ENCODE measurements at places on chromosomes 16 and 17.

- DNase-seq, result no peak
Observed at GRCh38 chr17:43953746-43954145, at the start of gene PYY. Gene PYY (minus strand): TSS chr17:43953940. CDS start chr17:43953483, 457 bp downstream.

DNA sequence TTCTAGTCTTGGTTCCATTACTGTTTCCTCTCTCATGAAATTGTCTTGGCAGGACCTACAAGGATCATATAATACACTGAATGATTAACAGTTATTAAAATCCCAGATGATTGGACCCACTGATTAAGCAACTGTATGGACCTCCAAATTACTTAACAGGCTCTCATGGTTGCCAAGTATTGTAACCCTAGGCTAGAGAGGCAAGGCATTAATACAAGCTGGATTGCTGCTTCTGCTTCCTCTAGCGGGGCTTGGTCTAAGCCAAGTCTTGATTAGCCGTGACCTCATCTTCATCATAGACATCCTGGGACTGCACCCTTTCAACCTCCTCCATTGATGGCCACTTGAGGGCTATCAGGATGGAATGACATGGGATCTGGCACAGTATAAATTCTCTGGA lies 46.9 kb downstream of the SYCE1L start:
- no peak for DNase-seq

DNA sequence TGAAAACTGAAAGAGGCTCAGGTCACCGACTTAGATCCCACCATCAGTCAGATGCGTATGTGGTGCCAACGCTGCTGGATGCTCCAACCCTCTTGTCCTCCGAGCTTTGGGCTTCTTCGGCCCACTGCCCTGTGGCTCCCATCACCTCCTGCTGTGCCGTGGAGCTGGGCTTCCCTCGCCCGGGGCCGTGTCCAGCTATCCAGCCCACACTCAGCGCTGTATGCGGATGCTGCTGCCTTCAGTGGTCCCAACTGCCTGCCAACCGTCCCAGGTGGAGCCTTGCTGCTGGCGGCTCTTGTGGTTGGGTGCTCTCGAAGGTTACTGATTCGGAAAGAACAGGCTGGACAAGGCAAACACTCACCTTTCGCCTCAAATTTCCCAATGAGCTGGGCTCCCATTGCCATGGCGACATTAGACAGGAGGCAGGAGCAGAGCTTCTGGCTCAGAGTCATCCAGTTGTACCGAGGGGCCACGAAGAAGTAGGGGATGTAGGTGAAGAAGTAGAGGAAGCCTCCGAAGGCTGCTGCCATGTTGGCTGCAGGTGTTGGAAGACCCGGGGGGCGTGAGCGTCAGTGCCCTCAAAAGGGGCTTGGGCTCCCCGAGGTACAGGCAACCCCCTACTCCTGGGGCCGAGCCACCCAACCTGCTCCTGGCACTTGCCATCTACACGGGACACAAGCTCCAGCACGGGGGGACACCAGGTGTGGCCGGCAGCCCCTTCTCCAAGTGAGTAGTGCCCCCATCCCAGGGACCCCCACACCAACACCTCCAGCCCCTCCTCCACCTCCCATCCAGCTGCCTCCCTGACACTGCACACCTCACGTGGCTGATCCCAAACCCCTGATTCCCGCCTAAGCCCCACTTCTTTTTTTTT lies 32.2 kb downstream of the ABCA3 start:
- DNase-seq, result no peak

DNA sequence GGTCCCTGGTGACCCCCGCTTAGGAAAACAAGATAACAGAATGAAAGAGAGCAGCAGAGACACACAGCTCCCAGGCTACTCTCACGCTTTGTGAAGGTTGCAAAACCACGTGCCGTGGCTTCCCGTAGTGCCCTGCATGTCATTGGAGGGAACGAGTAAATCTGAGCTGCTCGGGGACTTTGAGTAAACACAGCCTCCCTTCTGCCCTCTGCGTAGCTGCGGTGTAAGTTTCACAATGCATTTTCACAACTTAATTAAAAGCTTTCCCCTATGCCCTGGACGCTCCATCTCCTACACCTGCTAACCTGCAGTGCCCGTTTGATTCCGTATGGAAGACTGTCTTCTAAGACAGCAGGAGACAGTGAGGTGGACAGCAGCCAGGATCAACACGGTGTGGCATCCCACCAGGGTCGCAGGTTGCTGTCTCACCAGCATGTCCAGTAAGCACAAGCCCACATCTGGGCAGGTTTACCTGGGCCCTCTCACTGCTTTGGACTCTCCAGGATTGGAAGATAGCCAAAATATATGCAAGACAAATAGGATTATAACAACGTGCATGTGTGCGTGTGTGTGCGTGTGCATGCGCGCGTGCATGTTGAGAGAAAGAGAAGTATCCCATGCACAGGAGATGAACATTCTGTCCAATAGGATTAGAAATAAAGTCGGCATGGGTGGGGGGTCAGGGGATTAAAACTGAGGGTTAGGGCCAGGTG lies 116.4 kb upstream of the RCVRN start:
- no peak for DNase-seq

- DNase-seq, result no peak
Observed at GRCh38 chr16:84955427-84955826, 55.9 kb downstream of the ZDHHC7 start.

- no peak for DNase-seq
Observed at GRCh38 chr17:11081342-11081741, 159.7 kb upstream of the SHISA6 start.

DNA sequence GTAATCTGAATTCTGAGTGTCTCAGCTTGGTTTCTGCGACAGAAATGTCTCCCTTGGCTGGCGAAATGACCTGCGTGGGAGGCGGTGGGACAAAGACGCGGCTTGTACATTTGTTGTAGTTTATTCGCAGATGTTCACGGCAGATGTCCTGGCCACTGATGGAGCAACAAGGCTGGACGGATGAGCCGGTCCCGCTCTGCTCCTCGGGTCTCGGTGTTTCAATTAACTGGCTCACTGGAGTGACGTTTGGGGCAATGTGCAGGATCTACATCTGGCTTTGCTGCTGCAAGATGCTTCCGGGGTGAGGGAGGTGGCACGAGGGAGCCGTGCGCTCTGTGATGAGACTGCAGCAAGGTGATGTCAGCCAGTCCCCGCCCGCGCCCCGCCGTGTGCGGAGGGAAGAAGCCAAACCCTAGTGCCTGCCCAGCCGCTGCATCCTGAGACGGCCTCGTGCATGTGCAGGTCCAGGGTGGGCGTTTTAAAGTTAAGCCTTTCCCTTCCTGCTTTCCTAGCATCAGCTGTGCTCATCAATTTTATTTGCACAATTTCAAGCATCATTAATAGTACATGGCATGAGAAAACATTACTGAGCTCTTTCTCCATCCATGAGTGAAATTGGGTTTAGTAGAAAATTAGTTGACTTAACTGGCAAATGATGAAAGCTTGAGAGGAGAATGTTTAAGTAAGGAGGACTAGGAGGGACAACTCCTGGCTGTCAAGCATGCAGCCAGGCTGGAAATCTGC lies 44.4 kb downstream of the MGAT5B start:
- DNase-seq, result no peak

- no peak for DNase-seq
Observed at GRCh38 chr16:86490859-86491639, 19.3 kb upstream of the FOXF1 start.

DNA sequence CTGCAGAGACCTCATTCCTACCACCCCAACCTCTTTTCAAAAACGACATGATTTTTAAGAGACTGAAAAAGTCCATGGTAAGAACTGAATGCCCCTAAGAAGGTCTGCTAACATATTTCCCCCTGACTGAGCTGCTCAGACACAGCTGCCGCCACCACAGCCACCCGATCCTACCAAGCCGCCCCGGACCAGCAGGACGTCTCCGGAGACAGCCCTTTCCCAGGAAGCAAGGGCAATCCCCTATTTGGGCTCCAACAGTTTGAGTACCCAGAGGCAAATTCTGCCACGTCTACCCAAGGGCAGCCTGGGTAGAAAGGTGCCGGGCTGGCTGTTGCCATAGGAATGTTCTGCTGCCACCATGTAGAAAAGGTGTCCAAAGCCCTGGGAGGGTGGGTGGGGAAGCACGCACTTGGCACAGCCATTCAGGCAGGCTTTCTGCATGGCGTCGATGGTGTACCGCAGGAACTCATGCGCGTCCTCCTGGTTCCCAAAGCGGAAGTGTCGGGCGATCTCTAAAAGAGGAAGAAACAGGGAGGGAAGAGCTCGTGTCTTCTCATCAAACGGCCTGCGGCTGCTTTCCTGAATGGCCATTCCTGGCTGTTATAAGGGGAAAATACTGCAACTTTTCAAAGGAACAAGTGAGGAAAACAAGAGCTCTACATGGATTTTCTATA lies 13.6 kb downstream of the USP36 start:
- DNase-seq, result no peak

GRCh38 chr17:57985675-57985974 lies 2.4 kb downstream of the VEZF1 start:
- no peak for DNase-seq

DNA sequence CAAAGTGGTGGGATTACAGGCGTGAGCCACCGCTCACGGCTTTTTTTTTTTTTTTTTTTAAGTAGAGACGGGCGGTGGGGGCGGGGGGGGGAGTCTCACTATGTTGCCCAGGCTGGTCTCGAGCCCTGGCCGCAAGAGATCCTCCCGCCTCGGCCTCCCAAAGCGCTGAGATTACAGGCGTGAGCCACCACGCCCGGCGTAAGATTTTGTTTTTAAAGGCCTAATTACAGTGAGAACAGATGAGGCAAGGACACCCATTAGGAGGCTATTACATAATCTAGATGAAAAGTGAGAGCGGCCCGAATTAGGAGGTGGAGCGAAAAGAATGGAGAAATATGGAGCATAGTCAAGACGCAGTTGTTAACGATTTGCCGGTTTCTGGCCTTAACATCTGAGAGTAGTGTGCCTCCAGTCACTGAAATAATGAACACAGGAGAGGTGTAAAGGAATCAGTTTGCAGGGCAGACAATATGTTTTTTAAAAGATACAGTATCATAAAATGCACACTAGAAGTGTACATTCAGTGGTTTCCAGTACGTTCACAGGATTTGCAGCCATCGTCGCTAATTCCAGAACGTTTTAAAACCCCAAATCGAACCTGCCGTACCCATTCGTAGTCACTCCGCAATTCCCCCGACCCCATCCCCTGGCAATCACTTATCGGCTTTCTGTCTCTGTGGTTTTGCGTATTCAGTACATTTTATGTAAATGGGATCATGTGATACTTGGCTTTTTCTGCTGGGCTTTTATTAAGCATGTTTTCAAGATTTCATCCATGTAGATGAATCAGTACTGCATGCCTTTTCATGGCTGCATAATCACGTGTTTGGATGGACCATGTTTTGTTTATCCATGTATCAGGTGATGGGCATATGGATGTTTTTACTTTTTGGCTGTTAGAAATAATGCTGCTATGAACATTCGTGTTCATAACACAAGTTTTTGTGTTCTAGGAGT lies 1.4 kb upstream of the SLX4 start:
- DNase-seq, result no peak

DNA sequence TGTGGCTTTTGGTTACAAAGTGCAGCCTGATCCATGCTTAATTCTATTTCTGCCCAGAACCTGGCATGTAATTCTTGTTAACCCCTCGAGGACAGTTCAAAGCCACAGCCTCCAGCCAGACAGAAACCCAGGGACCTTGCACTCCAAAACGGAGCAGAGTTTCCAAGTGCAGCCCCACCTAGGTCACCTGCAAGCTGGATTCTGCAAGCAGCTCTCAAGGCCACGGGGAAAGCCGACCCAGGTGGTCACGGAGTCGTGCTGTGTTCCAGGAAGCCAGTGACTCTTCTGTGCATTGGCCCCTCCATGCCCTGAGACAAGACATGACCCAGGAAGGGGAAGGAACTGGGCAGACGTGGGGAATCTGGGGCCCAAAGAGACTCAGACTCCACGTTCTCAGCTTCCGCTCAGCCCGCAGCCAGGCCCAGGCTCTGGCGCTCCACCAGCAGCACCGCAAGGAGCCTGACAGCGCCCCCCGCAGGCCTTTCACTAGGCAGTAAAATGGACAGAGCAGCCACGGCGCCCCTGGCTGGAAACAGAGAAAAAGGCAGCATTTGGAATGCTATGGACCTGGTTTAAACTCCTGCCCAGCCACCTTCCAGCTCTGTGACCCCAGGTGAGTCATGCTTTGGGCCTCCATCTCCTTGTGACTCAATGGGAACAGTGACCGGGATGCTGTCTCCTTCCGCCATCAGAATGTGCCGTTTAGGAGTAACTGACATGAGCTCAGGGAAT lies 27.3 kb upstream of the GSG1L start:
- peak; percentile 10 for DNase-seq

DNA sequence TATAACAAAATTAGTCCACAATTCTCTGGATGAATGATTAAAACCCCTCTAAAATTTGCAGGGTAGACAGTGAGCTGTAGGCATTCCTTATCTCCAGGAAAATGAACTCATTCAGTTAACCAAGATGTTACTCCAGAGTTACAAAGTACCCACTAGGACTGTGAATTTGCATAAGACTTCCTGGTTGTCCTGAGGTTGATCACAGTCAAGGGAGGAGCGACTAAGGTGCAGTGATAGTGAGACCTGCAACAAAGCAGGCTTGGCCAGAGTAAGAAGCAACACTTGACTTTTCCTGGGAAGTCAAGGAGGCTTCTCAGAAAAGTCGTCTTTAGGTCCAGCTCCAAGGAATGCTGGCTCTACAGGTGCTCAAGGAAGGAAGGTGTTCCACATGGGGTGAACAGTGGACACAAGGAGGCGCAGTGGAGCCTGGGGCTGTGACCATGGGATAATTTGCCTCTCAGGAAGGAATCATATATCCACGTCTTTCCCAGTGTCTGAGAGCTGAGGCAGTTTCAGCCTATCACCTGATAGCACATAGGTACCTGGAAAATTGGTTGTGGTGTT lies 821.1 kb upstream of the EEF2KMT start:
- DNase-seq, result no peak

DNA sequence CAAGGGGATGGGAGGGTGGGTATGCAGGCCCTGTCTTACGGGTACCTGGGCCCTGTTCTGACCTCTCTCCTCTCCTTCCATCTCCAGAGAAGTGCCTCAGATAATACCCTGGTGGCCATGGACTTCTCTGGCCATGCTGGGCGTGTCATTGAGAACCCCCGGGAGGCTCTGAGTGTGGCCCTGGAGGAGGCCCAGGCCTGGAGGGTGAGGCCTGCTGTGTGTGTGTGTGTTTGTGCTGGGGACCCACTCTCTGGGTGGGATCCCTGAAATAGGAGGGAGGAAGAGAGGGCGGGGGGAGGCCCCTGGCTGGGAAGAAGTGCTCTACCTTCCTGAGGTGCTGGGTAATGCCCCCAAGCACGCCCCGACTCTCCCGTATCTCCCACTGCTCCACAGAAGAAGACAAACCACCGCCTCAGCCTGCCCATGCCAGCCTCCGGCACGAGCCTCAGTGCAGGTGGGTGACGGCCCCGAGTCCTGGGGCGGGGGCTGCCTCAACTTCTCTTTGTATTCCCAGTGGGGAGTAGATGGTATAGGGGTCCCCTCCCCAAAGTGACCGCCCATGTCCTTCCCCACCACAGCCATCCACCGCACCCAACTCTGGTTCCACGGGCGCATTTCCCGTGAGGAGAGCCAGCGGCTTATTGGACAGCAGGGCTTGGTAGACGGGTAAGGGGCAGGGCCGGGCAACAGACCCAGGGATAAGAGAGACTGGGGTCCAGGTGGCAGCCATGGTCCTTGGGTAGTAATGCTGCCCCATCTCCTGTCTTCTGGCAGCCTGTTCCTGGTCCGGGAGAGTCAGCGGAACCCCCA lies 7.8 kb downstream of the GRB7 start:
- no peak for DNase-seq

- no peak for DNase-seq
Observed at GRCh38 chr17:75814900-75815373, 29.3 kb downstream of the UNC13D start.
